Urinary bladder (tissue), 4 donors: ENCODE measurements at places on chromosomes 1 and 21. TPM values are rescaled to one million over a fixed set of nuclear protein-coding genes. Genes with fewer than 3 reads are reported as not detected.

C1orf21 gene
- 67.3 TPM for polyA plus RNA-seq

NR1I3 gene
- 0.27 TPM for polyA plus RNA-seq

RNF186 gene
- polyA plus RNA-seq, result not detected

PTPN7 gene
- polyA plus RNA-seq, result 1.2 TPM

OR2T35 gene
- not detected for polyA plus RNA-seq

DNA sequence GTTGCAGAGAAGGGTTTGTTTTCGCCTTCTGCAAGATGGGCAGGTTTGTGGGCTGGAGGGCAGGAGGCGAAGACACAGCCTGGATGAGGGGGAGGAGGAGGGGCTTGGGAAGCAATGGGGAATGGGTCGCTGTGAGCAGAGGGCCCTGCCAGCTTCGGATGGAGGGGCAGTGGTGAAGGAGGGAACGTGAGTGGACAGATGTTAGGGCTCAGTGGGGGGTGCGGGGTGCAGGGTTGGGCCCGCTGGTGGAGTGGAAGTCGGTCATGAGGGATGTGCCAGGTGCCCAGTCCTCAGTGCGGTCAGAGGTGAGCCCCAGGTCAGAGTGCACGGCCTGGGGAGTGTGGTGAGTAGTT is 55.5 kb upstream of the ABCG1 start:
- DNase-seq, result no peak

GRCh38 chr1:162421258-162422164 is 9.6 kb upstream of the SH2D1B start:
- DNase-seq, result no peak

GRCh38 chr1:6325482-6325881 is 64.6 kb upstream of the GPR153 start:
- DNase-seq, result no peak

DNA sequence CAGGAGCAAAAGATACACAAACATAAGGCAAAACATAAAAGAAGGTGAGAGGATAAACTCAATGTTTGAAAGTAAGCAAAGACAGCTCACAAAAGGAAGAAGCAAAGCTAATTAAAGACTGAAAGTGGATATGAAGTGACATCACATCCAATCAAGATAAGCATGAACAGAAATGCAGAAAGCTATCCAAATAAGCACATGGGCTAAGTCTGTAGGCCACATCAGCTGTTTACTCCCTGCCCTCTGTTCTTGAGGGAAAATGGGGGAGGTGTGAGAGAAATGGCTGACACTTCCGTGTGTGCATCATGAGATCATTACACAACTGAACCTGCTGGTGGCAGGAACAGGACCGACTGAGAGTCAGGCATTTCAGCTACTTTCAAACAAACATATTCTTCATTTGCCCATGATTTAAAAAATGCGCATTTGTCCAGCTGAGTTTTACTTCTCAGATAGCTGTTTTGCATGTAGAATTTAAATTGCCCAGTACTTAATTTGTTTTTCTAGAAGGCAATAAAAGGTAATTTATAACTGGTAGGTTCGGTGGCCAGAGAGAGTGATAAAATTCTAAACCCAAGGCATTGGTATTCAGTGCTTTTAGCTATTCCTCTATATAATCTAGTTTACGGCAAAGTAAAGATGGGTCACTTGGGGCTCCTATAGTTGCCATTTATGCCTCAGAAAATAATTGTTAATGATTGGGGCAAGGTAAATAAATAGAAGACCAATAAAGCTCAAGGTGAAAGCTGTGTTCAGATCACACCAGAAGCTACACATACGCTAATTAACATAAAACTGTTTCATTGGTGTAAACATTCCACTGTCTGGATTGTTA is 27.2 kb upstream of the MAN1A2 start:
- peak; percentile 61 for DNase-seq

GRCh38 chr1:109283748-109284600 is 1.0 kb upstream of the PSRC1 start:
- no peak for DNase-seq

- no peak for DNase-seq
These were observed 16.7 kb downstream of the NDC1 start for GRCh38 chr1:53821380-53821779.

- DNase-seq, result no peak
These were observed 54.9 kb downstream of the NRIP1 start for GRCh38 chr21:15009837-15010363.

DNA sequence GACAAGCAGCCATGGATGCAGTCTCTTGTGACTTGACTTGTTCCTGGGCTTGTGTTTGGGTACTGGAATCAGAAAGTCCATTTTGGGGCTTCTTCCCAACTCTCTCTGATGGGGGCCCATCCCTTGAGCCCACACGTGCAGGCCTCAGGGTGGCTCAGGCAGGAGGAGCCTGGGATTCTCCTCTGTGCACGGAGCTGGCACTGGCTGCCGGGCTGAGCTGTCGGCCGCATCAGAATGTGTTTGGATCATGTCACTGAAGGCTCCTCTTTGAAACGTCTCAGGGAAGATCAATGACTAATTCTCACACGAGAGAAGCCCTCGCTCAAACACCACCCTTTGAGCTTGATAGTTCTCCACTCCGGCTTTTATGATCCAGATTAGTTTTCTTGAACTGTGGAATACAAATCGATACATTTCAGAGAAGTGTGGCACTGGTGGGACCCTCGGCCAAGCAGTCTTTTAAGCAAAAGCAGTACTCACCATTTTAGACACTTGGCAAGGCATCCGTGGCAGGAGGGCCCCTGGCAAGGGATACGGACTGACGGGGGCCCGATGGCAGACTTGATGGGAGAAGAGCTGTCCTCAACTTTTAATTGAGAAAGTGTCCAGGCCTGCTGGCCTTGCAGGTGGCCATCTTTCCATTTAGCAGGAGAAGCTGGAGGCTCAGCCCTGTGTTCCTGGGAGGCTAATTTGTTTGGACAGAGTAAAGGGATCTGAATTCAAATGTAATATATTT is 220.7 kb upstream of the C1orf174 start:
- DNase-seq, result no peak

GRCh38 chr1:28229996-28230395 is 2.8 kb downstream of the DNAJC8 start:
- DNase-seq, result no peak

- DNase-seq, result no peak
These were observed 294.2 kb downstream of the KIF26B start for GRCh38 chr1:245448975-245449431.
